Putamen (tissue), 1 donor: ENCODE measurements at places on chromosomes 7 and 10.

GRCh38 chr7:29642494-29643155 is 79.0 kb downstream of the PRR15 start:
- DNase-seq: no peak

DNA sequence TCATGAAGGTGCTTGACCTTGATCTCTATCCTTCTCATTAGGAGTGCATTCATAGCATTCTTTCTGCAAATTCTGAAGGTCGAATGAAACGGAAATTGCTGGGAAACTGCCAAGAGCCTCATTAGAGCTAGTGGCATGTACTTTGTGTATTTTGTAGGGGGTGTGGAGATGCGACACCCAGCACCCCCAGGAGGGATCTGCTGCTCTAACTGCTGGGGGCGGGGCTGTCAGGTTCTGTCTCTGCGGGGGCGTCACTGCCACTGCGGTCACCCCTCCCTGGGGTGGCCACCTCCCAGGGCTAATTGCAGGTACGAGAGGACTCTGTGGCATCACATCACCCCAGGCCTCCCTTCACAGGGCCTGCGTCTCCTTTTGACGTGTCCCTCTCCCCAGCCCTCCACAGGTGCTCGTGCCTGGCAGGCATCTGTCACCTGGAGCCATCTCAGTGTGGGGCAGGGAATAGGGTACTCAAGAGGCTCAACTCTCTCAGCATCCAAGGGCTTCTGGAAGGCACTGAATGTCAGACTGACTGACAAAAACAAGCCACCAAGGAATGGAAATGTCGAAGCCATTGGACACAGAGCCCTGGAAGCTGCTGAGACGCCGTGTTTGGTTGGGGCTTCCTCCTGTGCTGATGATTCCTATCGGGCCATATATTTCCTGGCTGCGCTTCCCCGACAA is 151.1 kb downstream of the ACTR3B start:
- DNase-seq: no peak

- no peak for DNase-seq
Measured at GRCh38 chr10:74898201-74898976, 72.0 kb downstream of the KAT6B start.

DNA sequence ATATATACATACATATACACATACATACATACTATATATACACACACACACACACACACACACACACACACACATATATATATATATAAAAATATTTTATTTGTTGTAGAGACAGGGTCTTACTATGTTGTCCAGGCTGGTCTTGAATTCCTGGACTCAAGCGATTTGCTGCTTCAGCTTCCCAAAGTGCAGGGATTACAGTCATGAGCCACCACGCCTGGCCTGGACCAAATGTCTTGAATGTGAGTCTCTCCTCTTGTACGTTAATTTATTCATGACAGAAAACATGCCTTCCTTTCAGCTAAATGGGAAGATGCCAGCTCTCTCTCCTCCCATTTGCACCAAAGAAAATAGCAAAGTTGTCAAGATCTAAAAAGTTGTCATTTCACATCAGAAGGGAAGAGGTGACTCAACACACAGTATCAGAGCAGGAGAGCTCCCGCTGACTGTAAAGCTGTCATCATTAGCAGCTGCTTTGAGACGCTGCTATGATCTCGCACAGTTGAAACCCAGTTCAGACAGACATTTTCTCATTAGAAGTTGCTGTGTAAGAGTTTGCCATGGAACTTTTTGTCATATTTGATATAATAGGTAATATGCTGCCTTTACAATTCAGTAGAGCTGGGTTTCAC is 224.3 kb downstream of the SFMBT2 start:
- peak; percentile 30 for DNase-seq

- no peak for DNase-seq
Measured at GRCh38 chr7:3027005-3027845, 16.4 kb downstream of the CARD11 start.

- DNase-seq: no peak
Measured at GRCh38 chr7:157352516-157352915, 15.7 kb downstream of the DNAJB6 start.

DNA sequence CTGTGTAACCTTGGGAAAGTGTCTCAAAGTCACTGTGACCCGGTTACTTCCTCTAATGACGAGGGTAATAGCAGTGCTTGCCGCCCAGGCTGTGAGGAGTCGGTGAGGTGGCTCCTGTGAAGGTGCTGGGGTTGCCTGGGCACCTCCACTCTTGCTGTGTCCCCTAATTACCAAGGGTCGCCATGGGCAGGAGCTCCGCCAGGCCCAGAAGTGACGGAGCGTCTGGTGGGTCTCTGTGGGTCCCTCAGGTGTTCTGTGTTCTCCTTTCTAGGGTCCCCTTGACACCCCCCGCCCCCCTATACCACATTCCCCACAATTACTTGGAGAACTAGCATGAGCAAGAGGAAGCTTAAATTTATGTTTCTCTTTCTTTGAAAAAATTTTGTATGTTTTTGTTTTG is 161.5 kb downstream of the WDR37 start:
- no peak for DNase-seq

DNA sequence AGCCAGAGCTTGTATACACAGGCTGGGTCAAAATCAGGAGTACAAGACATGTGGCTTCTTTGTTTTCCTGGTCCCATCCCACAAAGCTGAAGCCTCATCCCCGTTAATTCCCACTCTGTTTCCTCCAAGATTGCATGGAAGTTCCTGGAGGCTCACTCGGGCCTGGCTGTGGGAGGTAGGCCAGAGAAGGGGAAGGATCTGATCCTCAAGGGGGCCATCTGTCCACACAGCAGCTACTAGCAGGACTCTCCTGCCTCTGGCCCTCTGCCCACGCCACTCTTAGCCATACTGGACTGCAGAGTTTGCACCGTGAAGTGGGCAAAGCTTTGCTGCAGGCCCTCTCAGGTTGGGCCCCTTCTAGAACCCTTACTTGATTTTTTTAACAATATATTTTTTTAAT is 160.6 kb downstream of the FGFR2 start:
- peak; percentile 44 for DNase-seq

DNA sequence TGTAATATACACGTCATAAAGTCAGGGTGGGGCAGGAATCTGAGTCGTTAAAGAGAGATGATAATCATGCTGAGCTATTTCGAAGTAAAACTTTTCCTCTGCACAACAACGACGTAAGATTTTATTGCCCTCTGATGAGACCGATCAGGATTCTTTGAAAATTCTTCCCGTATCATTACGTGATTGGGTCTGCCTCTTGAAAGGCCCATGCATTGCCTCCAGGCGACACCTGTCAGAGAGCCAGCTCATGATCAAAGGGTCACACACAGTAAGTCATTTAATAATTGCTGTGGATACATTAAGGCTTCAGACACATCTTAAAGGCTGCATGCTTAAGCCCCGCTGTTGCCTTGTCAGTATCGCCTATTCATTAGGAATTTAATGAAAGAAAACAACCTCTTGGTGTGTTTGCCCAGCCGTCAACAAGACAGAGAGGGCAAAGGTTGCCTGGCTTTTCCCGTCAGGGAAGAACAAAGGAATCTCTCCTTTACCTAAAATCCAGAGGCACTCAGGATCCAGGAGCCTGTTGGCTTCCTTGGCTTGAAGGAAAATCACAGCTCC is 189.0 kb upstream of the SH2B2 start:
- no peak for DNase-seq

GRCh38 chr10:75493464-75493863 is 62.0 kb downstream of the LRMDA start:
- DNase-seq: no peak

- DNase-seq: peak; percentile 39
Measured at GRCh38 chr10:89888321-89889070, 187.1 kb downstream of the KIF20B start.

DNA sequence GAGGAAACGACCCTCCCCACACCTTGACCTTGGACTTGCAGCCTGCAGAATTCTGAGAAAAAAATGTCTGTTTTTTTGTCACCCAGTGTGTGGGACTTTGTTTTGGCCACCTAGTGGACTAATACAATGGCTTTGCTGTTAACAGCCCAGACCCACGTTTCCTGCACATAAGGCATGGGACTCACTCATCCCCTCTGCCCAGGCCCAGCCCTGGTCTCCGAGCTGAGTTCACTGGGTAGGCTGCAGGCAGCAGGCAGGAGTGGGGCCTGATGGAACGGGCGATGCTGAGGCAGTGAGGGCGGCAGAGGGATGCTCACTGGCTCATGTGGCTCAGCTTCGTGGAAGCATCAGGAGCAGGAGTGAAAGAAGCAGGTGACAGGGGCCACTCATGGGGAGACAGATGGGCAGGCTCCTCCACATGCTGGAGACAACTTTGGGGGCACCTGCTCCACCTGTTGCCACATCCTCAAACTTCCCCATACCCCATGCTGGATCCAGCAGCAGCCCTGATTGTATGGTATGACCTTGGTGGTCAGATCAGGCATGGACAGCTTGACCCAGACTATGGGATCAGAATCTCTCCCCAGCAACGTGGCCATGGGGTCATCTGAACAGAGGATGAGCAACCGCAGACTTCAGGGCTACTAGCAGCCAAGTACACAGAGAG is 65.8 kb upstream of the ANTXRL start:
- no peak for DNase-seq

DNA sequence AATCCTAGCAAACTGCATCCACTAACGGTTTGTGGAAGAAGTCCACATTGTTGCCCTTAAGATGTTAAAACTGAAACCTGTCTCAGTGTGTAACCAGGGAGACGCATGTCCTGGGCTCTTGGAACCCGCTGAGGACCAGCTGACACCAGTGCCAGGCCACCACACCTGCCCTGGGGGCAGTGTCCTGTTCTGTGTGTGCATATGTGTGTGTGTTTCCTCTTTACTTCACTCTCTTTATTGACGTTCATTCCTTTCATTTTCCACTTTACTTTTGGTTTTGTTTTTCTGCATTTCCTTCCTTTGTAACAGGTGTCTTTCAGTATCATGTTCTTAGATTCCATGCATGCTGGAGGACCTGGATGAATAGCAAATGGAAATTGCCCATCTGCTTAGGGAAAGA is 83.8 kb downstream of the TEX36 start:
- no peak for DNase-seq
